ENCODE measurements at places on chromosomes 16 and 17.

GRCh38 chr16:11605891-11606290 lies 19.2 kb upstream of the LITAF start:
- no peak for DNase-seq

DNA sequence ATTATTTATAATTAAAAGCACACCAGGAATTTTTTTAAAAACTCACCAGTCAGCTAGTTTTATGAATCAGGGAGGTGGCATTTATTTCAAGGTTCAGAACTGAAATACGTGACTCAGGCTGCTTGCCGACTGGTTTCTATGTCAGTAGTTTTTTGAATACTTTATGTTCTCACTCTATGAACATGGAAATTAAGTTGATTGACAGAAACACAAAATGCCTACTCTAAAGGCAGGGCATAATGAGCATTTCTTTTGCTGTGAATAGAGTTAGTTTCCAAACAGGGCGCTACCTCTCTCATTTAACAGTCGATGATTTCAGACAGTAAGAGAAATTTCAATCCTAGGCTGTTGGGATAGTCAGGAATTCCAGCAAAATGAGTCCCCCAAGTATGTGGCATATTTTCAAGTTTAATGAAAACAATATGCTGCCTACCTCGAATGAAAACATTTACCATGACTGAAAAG lies 6.7 kb downstream of the HS3ST3B1 start:
- DNase-seq: no peak

GRCh38 chr17:75325827-75326225 lies 36.6 kb upstream of the SLC25A19 start:
- no peak for DNase-seq

GRCh38 chr17:39736319-39737165 lies 1.2 kb upstream of the GRB7 start:
- no peak for DNase-seq

DNA sequence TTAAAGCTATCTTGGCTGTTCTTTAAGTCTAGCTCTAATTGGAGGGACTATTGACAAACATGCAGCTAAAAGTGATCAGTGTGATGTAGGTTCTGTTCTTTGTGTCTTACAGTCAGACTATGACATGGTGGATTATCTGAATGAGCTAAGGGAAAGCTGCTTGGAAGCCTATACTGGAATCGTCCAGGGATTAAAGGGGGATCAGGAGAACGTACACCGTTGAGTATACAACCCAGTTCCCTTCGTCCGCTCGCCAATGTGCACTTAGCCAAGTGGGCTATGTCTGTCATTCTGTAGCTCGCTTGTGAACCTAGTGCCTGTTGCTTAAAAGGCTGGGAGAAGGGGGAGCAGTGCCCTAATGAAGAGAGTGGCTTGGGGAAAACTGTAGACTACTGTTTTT lies 15.8 kb upstream of the TBKBP1 start:
- no peak for DNase-seq

- peak; percentile 34 for DNase-seq
These were observed 58.5 kb downstream of the HS3ST3B1 start for GRCh38 chr17:14359163-14360020.

- no peak for DNase-seq
These were observed 41.5 kb downstream of the SOCS3 start for GRCh38 chr17:78318407-78318806.

- no peak for DNase-seq
These were observed 205.1 kb upstream of the ELAC2 start for GRCh38 chr17:13222975-13223374.

GRCh38 chr17:2089021-2089422 lies 34.1 kb downstream of the HIC1 start:
- no peak for DNase-seq

DNA sequence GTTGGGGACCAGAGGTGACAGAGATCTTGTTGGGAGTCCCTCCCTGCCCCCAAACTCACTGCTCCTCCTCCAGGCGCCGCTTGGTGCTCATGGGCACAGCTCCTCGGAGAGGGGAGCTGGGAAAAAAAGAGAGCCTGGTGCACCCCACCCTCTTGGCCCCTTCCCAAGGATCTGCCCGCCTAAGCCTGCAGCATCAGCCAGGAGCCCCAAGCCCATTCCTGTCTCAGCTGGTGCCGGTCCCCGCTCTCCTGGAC lies 400 bp downstream of the HCFC1R1 start:
- DNase-seq: peak; percentile 34

DNA sequence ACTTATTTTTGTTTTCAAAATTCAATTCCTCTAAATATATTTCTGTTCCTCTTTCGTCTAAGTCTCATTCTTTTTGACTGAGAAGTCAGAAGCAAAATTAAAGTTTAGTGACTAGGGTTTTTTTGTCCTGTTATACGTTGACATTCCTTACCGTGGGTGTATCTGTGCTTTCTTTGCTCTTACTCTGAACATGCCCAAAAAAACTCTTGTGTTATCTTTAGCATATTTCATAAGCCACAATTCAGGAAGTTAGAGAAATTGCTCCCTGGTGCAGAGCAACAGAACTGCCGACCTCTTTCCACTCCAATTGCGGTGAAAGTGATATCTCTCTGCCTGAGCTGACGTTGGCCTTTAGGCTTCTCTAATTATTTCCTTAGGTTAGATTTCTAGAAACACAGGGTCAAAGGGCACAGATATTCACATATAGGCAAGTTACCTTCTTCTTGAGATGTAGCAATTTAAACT lies 65.7 kb downstream of the CENPV start:
- no peak for DNase-seq

DNA sequence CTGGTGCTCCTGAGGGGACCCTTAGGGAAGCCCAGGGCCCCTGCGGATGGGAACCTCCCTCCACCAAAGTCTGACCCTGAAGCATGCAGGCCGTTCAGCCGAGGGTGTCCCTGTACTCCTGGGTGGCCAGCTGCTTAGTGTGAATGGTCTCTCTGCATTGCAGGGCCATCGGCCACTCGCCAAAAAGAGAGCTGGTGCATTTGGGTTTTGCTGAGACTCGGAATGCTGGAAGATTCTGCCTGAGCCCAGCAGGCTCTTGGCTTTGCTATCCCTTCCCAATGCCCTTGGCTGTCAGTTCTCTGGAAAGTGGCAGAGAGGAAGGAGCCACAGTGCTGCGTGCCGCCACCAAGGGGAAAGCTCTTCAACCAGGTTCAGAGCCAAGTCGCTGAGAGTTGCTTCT lies 2.8 kb downstream of the MEOX1 start:
- no peak for DNase-seq

DNA sequence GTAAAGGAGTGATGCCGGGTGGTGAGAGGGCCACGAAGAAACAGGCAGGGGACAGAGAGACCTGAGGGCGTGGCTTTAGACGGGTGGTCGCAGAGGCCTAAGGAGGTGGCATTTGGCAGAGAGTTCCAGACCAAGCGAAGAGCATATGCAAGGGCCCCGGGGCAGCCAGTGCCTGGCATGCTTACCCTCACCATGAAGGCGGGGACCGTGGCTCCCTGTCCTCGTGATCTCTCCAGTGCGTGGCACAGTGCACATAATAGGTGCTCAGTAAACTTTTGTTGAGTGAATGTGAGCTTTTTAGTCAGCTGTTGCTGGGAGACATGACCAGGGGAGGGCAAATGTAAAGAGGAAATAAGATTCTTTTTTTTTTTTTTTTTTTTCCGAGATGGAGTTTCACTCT lies 245.6 kb upstream of the GSE1 start:
- DNase-seq: no peak

- no peak for DNase-seq
These were observed 44.3 kb downstream of the ABCA8 start for GRCh38 chr17:68910789-68911431.

DNA sequence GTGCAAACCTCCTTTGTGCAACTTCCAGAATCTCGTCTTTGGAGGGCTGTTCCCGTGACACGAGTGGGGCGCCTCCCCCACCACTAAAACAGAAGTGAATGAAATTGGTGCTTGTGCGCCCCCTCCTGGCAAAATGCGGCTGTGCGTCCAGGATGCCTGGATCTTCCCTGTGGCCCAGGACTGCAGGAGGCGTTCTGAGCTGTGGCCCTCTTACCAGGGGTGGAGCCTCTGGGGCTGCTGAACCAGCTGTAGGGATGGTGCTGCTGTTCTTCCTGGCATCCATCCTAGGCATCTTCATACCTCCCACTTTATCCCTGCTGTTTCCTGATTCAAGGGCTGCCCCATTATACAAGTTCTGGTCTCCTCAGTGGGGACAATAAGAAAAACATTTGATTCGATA lies 18.5 kb upstream of the NAGLU start:
- peak; percentile 88 for DNase-seq

DNA sequence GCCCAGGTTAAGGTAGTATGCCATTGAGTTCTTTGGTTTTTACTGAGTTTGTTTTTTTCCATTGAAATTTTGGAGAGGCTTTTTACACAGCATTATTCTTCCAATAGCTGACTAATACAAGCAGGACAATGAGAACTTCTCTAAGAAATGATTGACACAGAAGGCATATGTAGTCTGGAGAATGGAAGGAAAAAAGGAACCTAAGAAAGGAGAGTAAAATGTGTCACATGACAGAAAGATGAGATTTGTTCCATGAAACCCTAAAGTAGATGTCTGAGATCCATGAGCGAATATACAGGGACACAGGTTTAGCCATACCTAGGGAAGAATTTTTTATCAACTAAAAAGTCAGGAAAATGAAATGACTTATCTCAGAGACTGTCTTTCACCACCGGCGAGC lies 80.7 kb downstream of the AKAP1 start:
- DNase-seq: no peak

DNA sequence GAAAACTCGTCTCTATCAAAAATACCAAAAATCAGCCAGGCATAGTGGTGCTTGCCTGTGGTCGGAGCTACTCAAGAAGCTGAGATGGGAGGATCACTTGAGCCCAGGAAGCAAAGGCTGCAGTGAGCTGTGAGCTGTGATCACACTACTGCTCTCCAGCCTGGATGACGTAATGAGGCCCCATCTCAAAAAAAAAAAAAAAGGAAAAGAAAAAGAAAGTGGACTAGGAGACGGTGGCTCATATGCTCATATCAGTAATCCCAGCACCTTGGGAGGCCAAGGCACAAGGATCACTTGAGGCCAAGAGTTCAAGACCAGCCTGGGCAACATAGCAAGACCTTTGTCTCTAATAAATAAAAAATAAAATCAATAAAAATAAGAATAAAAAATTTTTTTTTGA lies 8.8 kb upstream of the SUMO2 start:
- no peak for DNase-seq

GRCh38 chr16:70577256-70577698 lies 53.7 kb downstream of the SF3B3 start:
- peak; percentile 28 for DNase-seq

GRCh38 chr17:17813055-17813724 lies 23.6 kb downstream of the SREBF1 start:
- DNase-seq: no peak

GRCh38 chr17:7833795-7834541 lies at the start of gene KDM6B:
Gene KDM6B, plus strand, starts transcription at chr17:7834217. Its CDS starts 11,338 bp downstream, at chr17:7845555.
- peak; percentile 91 for DNase-seq

- DNase-seq: no peak
These were observed 19.0 kb upstream of the ZNF652 start for GRCh38 chr17:49381033-49381432.

DNA sequence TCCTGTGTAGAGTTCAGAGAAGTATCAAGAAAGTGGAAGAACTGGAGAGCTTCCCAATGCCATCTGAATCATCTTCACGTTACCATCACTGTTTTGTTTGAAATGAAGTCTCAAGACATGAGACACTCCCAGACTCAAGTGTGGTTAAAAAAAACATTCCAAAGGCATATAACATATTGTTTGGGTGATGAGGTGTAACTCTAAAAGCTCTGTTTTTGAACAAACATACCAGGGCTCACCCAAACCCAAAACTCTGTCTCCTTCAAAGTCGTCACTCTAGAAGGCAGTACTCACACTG lies 6.3 kb upstream of the ZCCHC14 start:
- DNase-seq: no peak

DNA sequence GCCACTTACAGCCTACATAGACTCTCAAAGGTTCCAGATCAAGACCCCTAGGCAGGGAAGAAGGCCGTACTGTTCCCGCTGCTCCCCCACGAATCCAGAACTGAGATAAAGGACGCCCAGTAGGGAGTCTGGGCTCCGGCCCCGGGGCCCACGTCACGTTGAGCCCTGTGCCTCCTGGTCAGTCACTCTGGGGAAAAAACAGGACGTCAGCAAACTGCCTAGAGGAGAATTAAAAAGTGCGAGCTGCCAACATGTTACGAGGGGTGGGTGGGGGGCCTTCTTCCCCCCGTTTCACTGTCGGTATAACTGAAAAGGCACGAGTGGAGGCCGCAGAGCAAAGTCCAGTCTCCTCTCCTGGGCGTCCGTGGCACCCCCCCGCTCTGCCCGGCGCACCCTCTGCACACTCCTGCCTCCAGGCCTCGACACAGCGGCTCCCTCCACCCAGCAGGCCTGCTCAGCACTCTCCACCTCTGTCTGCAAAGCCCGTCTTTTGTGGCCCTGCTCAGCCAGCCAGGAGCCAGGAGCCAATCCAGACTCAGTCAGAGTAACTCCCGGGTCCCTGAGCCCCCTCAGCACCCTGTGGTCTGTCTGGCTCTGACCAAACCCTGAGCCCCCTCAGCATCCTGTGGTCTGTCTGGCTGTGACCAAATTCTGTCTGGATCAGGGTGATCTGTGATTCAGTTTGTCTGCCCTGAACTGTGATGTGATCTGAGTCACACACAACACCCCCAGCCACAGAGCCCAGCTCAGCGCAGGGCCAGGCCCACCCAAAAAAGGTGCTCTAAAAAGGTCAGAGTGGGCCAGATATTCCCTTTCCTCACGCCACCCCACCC lies 6.2 kb downstream of the ITGAE start:
- DNase-seq: no peak

- peak; percentile 86 for DNase-seq
These were observed 61.0 kb upstream of the RBL2 start for GRCh38 chr16:53372992-53373871.

- no peak for DNase-seq
These were observed 2.0 kb downstream of the RBBP6 start for GRCh38 chr16:24541233-24541933.

GRCh38 chr17:51668963-51669246 lies 408.6 kb downstream of the UTP18 start:
- no peak for DNase-seq

GRCh38 chr16:61332461-61332860 lies 703.8 kb downstream of the CDH8 start:
- DNase-seq: no peak

DNA sequence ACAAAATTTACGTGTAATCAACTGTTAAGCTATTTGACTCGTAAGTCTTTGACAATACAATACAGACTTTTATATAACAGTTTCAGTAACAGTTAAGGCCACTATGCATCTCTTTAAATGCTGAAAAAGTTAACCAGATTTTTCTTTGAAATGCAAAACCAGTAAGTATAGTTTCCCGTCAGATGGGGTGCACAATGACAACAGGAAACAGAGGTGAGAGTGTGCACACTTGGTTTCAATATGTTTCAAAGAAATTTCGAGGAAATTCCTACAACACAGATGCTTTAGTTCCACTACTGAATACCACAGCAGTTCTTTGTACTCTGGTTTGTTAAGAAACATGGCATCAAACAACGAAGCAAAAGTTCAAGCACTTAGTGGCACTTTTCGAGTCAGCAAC lies 48.4 kb downstream of the RNF157 start:
- no peak for DNase-seq

All from stimulated activated CD4-positive, alpha-beta T cell treated with anti-CD3 and anti-CD28 coated beads, Interleukin-2, amount 100 ng/mL, for 24 hours (primary cell).